ENCODE measurements at places on chromosomes 2 and 18. TPM values are rescaled to one million over a fixed set of nuclear protein-coding genes. Genes with fewer than 3 reads are reported as not detected.
A peak's percentile ranks its signal among the peaks of the same experiment; 100 is the strongest.

- no peak overlapping the region for H3K4me3 ChIP-seq
- no peak overlapping the region for H3K27ac ChIP-seq
- no peaks in the 10 kb centered on the region for H3K4me1 ChIP-seq
- H3K36me3 ChIP-seq: peaks cover 17% of the 10 kb centered on the region
These were observed 245.4 kb downstream of the PTPRM start for GRCh38 chr18:7812431-7813063.

- peaks cover 82% of the 10 kb centered on the region for H3K36me3 ChIP-seq
- no peaks in the 10 kb centered on the region for H3K4me1 ChIP-seq
- no peak for DNase-seq
- H3K27me3 ChIP-seq: no peaks in the 10 kb centered on the region
- H3K27ac ChIP-seq: no peak overlapping the region
- H3K4me3 ChIP-seq: no peak overlapping the region
These were observed 67.4 kb downstream of the SMAD2 start for GRCh38 chr18:47863041-47863440.

DNA sequence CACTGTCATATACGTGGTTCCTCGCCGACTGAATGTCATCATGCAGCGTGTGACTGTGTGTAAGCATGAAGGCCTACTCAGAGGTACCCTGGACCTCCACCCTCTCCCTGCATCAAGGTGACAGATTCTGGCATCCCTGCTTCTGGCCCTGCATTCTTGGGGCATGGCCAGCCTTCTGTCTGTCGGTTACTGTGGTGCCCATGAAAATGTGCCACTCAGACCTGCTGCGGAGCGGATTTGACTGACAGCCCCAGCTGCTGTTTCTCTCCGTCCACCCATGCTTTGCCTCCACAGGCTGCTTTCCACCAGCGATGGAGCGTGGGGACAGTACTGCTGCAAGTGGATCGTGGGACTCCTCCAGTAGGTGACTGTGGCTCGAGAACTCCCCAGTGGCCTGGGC lies 9.6 kb downstream of the TMEM177 start:
- no peak overlapping the region for H3K4me3 ChIP-seq
- H3K36me3 ChIP-seq: peaks cover 22% of the 10 kb centered on the region
- H3K27ac ChIP-seq: no peak overlapping the region
- no peaks in the 10 kb centered on the region for H3K27me3 ChIP-seq
- DNase-seq: no peak

DNA sequence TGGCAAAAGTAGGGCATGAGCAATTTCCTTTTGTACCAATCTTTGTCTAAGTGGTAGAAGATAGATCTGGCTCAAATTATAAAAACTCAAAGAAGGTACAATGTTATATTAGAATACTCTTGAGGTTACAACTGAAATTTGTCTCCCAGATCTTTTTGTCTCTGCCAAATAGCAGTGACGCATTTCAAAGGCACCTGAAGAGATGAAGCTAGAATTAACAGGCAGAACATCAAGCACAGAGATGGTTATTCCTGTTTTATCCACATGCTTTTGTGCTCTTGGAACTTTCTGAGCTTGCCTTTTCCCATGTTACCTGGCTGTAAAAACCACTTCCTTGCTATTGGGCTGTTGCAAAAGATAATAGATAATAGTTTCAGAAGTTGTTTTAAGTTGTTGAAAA lies 74.3 kb downstream of the GREB1L start:
- H3K36me3 ChIP-seq: no peaks in the 10 kb centered on the region
- H3K4me1 ChIP-seq: no peaks in the 10 kb centered on the region
- H3K27ac ChIP-seq: no peak overlapping the region
- no peak overlapping the region for H3K4me3 ChIP-seq
- H3K27me3 ChIP-seq: no peaks in the 10 kb centered on the region

Gene GALNT5
- 0.17 TPM for total RNA-seq

Gene DYNC2LI1
- 8.5 TPM for total RNA-seq

Gene PJVK
- 4.0 TPM for total RNA-seq

- no peaks in the 10 kb centered on the region for H3K4me1 ChIP-seq
- no peak overlapping the region for H3K27ac ChIP-seq
- no peak for DNase-seq
These were observed 40.8 kb upstream of the RPRM start for GRCh38 chr2:153519257-153519875.

DNA sequence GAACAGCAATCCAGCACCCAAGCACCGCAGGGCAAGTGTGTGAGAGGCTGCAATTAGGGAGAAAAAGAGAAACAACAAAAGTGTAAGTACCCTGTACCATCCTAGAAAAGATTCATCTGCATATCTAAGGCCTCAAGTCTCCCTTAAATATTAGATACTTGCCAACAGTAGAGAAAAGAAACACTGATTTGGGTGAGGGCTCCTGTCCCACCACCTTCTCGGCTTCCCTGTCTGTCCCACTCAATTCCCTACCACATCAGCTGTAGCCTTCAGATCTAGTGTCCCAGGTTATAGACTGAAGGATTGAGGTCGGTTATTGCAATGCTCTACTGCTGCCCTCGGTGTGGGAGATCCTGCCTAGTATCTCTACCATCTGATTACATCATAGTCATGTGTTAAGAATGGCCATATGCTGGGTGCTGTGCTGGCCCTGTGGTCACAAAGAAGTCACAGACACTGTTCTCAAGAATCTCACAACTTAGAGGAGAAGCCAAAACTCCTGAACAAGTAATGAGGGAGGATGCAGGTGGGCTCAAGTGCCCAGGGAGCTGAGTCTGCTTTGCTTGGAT lies 2.5 kb downstream of the RAX start:
- no peak overlapping the region for H3K27ac ChIP-seq
- H3K36me3 ChIP-seq: no peaks in the 10 kb centered on the region
- 0 out of 2 replicates have a peak, but pooled peaks cover 2% of the 10 kb centered on the region for H3K4me1 ChIP-seq

Gene TMEM127
- total RNA-seq: 30.1 TPM

DNA sequence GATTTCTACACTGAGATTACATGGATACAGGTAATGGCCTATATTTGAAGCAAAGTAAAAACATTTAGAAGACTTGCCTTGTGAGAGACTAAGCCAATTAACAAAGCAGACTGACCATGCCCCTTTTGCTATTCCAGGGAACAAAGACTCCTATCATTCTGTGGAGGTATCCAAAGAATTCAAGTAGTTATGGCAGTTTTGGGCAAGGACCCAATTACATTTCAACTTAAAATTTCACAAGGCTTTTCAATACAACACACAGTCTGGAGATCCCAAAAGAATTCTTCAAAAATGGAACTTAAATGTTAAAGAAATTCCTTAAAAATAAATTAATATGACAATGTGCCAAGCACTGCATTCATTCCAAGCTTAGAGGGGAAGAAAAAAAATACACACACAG lies 109.2 kb upstream of the CHRNA1 start:
- peaks cover 39% of the 10 kb centered on the region for H3K36me3 ChIP-seq
- no peak overlapping the region for H3K4me3 ChIP-seq
- H3K27ac ChIP-seq: no peak overlapping the region
- no peaks in the 10 kb centered on the region for H3K4me1 ChIP-seq
- H3K27me3 ChIP-seq: no peaks in the 10 kb centered on the region

DNA sequence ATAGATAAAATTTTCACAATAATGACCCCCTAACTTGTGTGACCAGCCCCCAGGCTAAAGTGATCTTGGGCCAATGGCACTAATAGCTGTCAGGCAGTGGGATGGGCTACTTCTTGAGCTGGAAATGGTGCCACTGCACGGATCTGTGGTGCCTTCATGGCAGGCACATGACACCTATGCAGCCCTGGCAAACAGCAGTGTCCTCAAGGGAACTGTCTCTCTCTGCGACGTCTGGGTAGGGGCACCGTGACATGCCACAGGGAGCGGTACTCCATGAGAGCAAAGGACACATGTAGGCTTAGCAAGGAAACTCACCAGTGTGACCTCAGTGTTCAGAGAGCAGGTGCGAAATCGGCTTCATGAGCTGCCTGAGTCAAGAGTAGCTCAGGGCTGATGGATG lies 161.7 kb upstream of the TWIST2 start:
- H3K4me3 ChIP-seq: no peak overlapping the region
- H3K27ac ChIP-seq: no peak overlapping the region
- H3K36me3 ChIP-seq: no peaks in the 10 kb centered on the region
- H3K4me1 ChIP-seq: no peaks in the 10 kb centered on the region

DNA sequence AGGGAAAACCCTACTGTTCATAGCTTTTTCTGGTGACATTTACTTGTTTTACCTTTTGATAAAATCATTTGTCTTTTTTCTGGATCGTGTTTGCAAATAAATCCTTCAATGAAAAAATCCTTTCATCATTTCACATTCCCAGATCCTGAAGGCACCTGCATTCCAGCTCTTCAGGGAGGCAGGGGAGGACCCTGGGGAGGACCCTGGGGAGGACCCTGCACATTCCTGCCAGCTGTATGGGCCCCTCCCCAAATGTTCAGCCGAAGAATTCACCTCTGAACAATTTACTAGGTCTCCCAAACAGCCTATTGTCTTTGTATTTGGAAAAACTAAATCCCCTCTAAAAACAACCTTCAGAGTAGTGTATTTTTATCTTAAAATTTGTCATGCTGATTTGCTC lies 558.4 kb upstream of the ID2 start:
- H3K27ac ChIP-seq: no peak overlapping the region
- H3K4me1 ChIP-seq: no peaks in the 10 kb centered on the region
- no peak overlapping the region for H3K4me3 ChIP-seq
- no peak for DNase-seq
- H3K27me3 ChIP-seq: no peaks in the 10 kb centered on the region
- H3K36me3 ChIP-seq: no peaks in the 10 kb centered on the region

DNA sequence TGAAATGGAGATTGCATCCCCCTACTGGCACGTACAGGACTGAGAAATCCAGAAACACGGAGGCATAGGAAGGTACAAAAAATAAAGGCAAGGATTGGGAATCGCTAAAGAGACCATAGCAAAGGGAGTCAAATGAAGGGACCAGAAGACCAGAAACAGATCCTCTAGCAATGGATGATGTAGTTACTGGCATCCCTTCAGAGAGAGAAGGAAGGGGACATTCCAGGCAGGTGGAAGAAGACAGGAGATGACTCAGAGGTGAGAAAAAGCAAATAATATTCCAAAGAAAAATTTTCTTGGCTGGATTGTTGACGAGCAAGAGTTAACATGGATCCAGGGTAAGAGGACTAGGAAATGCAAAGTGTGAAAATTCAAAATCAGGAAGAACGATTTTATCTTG lies 78.4 kb upstream of the FZD7 start:
- no peaks in the 10 kb centered on the region for H3K36me3 ChIP-seq
- peaks cover 5% of the 10 kb centered on the region for H3K4me1 ChIP-seq
- H3K4me3 ChIP-seq: no peak overlapping the region
- no peak for DNase-seq

Gene CDH2
- total RNA-seq: 36.2 TPM

Gene TBC1D8
- 16.6 TPM for total RNA-seq

Gene CFAP210
- total RNA-seq: 0.33 TPM

DNA sequence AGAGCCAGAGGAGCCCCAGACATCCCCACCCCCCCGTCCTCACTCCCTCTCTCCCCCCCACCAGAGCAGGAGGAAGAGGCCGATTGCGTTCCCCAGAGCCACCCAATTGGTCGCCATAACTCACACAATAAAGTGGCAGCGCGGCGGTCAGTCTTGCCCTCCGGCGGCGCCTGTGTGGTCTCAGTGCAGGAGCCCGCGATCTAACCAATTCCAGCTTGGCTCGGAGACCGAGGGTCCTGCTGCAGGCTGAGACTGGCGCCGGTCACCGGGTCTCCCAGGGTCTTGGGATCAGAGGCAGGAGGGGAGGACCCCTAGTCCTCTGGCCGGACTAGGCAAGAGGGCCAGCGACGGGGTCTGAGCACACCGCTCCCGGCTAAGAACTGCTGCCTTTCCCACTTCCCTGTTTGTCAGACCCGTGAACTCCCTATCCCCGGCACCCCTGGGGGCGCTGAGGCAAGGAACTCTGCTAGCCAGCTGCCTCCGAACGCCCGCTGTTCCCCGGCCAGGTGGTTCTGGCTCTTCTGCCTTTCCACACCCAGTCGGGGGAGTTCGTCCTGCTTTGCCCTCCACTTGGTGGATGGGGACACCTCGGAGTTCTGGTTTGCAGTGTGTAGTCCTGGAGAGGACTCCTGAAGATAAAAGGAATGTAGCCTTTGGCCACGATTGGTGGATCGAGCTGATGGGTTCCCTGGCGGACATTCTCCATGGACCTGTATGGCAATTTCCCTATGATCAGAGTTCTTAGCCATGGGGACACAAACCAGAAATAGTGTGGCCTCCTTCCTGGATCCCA lies 1.0 kb upstream of the HOXD12 start:
- H3K27ac ChIP-seq: no peak overlapping the region
- H3K36me3 ChIP-seq: no peaks in the 10 kb centered on the region
- DNase-seq: peak; percentile 75
- H3K4me1 ChIP-seq: peaks cover 3% of the 10 kb centered on the region
- H3K27me3 ChIP-seq: peaks cover 87% of the 10 kb centered on the region

GRCh38 chr2:239239607-239240413 lies 161.0 kb downstream of the HDAC4 start:
- no peak for DNase-seq
- no peaks in the 10 kb centered on the region for H3K36me3 ChIP-seq
- H3K27ac ChIP-seq: no peak overlapping the region
- H3K4me3 ChIP-seq: no peak overlapping the region
- no peaks in the 10 kb centered on the region for H3K27me3 ChIP-seq

Gene FIGN
- 12.9 TPM for total RNA-seq

Gene C2orf15
- total RNA-seq: 6.2 TPM

DNA sequence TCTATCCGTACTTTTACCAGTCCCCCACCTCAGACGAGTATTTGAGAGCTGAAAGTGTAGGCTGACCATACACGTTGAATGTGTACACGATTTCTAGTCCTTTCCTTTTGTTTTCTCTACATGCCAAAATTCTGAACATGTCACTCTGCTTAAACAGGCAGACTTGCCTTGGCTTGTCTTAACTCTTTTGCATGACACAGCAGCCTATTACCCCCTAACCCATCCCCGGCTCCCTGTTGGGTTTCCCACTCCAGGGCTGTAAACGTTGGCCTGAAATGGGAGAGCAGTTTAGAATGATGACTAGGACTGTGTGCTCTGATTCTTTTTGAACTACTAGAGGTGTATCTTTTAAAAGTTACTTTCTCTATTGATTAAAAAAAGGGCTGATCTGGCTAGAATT lies 19.1 kb downstream of the MTCL1 start:
- H3K4me3 ChIP-seq: no peak overlapping the region
- DNase-seq: peak; percentile 67
- no peaks in the 10 kb centered on the region for H3K4me1 ChIP-seq

DNA sequence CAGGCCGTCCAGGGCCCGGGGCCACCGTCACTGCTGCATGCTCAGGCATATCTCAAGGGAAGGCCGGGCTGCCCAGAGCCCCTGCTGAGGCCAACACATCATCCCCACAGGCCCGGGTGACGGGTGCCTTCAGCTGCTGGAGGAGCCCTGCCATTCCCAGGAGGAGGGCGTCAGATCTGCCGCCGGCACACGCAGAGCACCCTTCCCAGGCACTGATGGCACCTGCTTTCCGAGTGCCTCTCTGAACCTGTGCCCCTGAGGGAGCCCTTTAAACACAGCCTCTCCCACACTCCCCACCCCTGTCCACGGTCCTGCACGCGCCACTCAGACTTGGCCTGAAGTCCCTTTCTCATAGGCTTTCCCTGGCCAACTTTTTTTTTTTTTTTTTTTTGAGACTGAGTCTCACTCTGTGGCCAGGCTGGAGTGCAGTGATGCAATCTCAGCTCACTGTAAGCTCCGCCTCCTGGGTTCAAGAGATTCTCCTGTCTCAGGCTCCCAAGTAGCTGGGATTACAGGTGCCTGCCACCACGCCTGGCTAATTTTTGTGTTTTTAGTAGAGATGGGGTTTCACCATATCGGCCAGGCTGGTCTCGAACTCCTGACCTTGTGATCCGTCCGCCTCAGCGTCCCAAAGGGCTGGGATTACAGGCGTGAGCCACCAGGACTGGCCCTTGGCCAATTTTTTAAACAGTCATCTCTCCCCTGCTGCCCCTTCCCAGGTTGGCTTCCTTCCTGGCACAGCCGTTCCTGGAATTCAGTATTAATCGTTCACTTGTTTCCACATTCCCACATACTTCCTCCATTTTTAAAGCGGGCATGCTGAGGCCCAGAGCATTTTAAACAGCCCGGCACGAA lies 211.7 kb downstream of the NDUFA10 start:
- DNase-seq: no peak
- peak overlapping the region; percentile 39 for H3K4me3 ChIP-seq
- no peaks in the 10 kb centered on the region for H3K27me3 ChIP-seq
- no peaks in the 10 kb centered on the region for H3K4me1 ChIP-seq
- H3K36me3 ChIP-seq: no peaks in the 10 kb centered on the region
- no peak overlapping the region for H3K27ac ChIP-seq
